ENCODE measurements at places on chromosomes 3 and 15.

GRCh38 chr15:63915873-63916771 lies 82.4 kb upstream of the HERC1 start:
- no peak for DNase-seq

- DNase-seq = no peak
Measured at GRCh38 chr3:16174976-16175901, 759 bp downstream of the GALNT15 start.

DNA sequence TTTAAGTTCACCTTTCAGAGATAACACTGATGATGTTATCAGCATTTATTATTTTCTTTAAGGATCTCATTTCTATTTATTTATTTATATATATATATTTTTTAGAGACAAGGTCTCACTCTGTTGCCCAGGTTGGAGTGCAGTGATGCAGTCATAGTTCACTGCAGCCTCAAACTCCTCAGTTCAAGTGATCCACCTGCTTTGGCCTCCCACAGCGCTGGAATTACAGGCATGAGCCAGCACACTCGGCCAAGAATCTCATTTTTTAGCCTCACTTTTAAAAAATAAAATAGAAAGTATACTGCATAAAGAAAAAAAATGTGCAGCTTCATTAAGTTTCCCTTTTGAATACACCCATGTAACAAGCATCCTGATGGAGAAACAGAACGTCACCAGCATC lies 35.6 kb downstream of the PLA2G4D start:
- no peak for DNase-seq

GRCh38 chr3:24582431-24583403 lies 88.1 kb upstream of the THRB start:
- DNase-seq = no peak

DNA sequence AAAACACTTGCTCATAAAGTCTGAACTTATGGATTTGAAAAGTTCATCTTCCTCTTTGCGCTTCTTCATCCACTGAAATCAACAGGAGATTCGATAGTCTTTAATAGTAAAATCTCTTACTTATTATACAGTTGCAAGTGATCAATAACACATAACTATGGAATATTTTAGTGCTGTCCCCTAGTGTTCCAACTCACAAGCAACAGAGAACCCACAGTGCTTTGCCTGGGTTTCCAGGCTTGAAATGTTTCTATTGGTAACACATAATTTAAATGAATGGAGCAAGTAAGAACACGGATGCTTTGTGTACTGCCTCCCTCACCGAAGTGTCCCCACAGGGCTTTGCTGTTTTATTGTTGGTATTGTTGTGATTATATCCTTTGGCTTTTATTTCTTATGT lies 93.5 kb downstream of the WDR72 start:
- DNase-seq = no peak

GRCh38 chr3:98733812-98734281 lies 29.3 kb upstream of the ST3GAL6 start:
- DNase-seq = no peak

- DNase-seq = no peak
Measured at GRCh38 chr3:32303399-32303747, 64.9 kb downstream of the CMTM8 start.

- no peak for DNase-seq
Measured at GRCh38 chr3:68485051-68485450, 447.3 kb downstream of the TAFA4 start.

DNA sequence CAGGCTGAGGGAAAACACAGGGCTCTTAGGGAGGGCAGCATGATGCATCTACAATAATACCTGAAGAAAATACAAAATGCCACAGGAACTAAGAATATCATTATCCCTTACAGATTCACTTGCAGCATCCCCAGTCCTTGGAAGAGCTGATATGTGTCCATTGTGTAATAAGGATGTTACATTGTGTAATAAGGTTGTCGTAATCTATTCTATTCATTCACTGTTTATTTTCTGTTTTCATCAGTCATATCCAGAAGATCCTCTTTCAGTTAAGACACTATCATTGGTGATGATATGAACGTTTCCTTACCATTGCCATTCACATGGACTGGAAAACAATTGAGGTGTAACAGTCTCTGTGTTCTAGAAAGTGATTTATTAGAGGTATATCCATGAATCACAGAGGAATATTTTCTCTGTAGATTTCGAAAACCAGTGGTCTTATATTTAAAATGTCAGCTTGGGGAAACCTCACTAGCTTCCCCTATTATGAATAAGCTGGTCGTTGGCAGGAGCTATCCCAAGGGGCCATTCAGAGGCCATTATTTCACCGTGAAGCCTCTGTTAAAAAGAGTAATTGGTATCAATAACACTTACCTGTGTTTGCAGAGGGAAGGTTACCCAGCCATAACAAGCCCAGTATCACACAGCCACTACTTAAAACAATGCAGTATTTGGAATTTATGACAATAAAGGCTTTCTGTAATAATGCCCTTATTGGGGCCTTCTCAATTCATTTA lies 241.1 kb downstream of the ZNF385D start:
- DNase-seq = no peak

GRCh38 chr15:96107916-96108315 lies 222.6 kb upstream of the NR2F2 start:
- no peak for DNase-seq

- no peak for DNase-seq
Measured at GRCh38 chr3:122943828-122944190, 83.8 kb downstream of the SEMA5B start.

GRCh38 chr3:116770815-116771450 lies 61.4 kb downstream of the TUSC7 start:
- peak; percentile 16 for DNase-seq

GRCh38 chr3:105837947-105838346 lies 30.9 kb downstream of the CBLB start:
- DNase-seq = no peak

- no peak for DNase-seq
Measured at GRCh38 chr15:33132233-33132580, 62.3 kb downstream of the FMN1 start.

DNA sequence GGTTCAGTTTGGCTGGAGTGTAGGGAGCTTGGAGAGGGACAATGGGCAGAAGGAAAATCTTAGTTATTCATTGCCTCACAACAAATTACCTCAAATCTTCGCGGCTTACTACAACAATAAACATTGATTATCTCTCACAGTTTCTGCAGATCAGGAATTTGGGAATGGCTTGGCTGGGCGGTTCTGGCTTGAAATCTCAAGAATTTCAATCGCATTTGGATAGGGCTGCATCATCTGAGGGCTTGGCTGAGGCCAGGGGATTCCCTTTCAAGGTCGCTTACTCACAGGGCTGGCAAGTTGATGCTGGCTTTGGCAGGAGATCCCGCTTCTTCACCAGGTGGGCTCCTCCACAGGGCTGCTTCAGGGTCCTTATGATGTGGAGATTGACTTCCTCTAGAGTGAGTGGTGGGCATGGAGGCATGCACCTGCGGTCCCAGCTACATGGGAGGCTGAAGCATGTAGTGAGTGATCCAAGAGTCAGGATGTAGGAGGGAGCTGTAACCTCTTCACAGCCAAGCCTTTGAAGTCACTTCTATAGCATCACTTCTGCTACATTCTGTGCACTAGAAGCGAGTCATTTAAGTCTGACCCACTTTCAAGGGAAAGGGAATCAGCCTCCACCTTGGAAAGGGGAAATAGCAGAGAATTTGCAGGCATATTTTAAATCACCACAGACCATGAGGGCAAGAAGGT lies 63.1 kb downstream of the CDC25A start:
- no peak for DNase-seq

DNA sequence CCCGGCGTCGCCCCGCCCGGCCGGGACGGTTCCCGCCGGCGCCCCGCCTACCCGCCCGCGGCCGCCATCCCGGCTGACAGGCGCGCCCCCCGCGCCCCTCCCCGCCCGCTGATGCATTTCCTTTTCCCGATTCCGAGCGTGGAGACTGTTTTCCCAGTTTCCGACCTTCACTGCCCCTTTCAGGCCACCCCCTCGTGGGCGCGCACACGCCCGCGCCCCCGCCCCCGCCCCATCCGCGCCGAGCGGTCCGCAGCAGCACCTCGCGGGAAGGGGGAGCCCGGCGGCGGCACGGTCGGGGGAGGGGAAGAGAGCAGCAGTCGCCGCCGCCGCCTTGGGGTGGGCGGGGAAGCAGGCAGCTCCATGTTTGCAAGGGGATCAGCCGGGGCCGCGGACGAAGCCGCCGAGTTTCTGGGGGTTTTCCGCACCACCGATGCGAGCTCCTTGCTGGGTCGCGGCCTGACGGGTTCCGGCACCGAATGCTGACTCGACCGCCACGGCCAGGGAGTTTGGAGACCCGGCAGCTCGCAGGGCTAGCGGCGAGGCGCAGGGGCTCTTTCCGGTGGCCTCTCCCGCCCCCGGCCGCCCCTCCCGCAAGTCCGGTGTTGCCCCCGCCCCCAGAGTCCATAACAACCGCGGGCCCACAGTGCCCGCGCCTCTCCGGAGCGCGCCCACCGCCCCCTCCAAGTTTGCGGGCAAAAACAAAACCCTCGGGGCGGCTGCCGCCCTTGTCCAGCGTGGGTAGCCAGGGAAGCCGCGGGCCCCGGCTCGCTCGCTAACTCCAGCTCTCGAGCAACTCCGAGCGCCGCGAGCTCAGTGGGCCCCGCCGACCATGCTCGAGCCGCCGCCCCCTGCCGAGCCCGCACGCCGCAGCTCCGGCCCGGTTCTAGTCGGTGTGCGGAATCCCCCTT lies 3.2 kb upstream of the SIN3A start:
- DNase-seq = peak; percentile 87

GRCh38 chr15:67127965-67128364 lies 62.6 kb downstream of the SMAD3 start:
- DNase-seq = no peak

GRCh38 chr3:23325466-23326065 lies 122.4 kb downstream of the UBE2E2 start:
- DNase-seq = no peak

- DNase-seq = no peak
Measured at GRCh38 chr15:47644722-47645121, 72.6 kb upstream of the SEMA6D start.

GRCh38 chr15:33639456-33639855 lies 328.7 kb downstream of the RYR3 start:
- no peak for DNase-seq

GRCh38 chr3:181881749-181882148 lies 170.0 kb downstream of the SOX2 start:
- DNase-seq = no peak

DNA sequence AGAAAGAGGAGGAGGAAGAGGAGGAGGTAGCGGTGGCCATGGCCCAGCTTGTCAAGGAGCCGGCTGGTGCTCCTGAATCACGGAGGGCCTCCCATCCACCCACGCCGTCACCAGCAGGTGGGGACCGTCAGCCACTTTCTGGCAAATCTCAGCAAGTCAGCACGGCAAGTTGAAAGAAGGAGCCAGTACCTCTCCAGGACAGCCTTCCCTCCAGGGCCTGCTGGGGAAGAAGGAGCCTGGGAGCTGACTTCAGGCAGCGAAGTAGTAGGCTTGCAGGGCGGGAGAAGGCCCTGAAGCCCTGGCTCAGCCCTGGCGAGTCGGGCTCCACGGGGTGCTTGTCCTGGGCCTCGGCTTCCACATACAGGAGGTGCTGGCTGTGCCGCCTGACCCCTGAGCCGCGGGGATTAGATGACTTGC lies 99.2 kb upstream of the TRPM1 start:
- peak; percentile 62 for DNase-seq

DNA sequence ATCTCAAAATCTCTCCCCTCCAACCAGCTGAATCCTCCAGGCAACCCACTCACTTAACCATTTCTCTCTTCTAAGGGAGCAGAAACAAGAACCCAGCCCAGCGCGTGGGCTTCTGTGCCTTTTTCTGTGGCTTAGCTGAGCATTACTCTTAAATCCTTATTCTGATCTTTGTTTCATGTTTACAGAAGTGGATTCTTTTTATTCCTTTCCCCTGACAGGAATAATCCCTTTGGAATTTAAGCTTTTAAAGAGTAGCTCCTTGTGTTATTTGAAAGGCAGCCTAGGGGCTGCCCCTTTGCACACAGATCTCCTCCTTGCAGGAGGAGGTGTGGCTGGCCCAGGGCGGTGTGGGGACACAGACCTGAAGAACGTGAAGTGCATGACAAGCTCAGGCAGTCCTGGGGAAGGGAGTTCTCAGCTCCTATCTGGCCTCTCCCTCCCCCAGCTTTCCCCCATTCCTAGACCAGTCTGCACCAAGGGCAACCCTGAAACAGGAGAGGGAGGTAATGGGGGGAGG lies 77.1 kb upstream of the UBE2E1 start:
- DNase-seq = no peak

- peak; percentile 61 for DNase-seq
Measured at GRCh38 chr3:128426128-128426921, 40.4 kb downstream of the DNAJB8 start.

DNA sequence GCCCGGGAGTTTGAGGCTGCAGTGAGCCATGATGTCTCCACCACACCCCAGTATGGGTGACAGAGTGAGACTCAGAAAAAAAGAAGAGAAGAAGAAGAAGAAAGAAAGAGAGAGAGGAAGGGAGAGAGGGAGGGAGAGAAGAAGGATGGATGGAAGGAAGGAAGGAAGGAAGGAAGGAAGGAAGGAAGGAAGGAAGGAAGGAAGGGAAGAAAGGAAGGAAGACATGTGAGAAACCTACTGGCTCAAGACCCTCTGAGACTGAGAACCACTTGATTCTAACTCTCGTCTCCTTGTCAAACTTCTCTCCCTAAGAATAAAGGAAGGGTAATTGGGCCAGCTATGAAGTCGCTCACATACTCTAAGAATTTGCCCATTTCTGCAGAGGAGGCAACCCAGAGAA lies 148.1 kb upstream of the UBE2E1 start:
- DNase-seq = no peak

GRCh38 chr3:122533931-122534334 lies 19.2 kb upstream of the KPNA1 start:
- DNase-seq = peak; percentile 21

- DNase-seq = no peak
Measured at GRCh38 chr3:143658861-143659260, 189.4 kb downstream of the SLC9A9 start.

DNA sequence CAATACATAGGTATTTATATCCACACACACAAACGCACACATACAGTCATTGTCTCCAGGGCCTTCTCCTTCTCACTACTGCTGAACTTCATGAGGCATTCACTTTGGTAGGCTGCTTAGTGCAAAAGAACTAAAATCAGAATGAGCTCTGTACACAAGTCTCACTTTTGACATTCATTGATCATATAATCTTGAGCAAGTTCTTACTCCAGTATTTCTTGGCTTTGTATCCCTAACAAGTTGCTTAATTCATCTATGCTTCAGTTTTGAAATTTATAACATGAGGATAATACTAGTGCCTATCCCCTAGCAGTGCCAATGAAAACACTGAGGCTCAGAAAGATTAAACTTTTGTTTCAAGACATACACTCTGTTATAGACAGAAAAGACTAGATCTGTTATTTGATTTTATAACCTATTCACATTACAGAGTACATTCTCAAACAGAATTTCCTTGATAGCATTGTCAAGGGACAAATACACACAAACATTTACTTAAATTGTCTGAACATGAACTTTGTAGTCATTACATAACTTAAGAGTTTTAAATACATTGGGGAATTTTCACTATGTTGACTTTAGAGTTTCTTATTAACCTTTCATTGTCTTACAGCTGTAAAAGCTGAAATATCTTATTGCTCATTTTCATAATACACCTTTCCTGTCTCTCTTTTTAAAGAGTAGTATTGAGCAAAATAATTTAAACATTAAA lies 55.0 kb upstream of the SI start:
- no peak for DNase-seq

All from activated naive CD4-positive, alpha-beta T cell treated with anti-CD3 and anti-CD28 coated beads, Interleukin-2, amount 50 U/mL, for 16 hours (primary cell).